ENCODE measurements at places on chromosomes 4 and X. TPM values are rescaled to one million over a fixed set of nuclear protein-coding genes. Genes with fewer than 3 reads are reported as not detected.

The RTL3 gene
- 0.04 TPM for polyA plus RNA-seq

The MAGEE1 gene
- 0.57 TPM for polyA plus RNA-seq

The PPAT gene
- polyA plus RNA-seq, result 2.0 TPM

The FAM47E gene
- polyA plus RNA-seq, result 7.6 TPM

The GJB1 gene
- polyA plus RNA-seq, result 2.9 TPM

The CT45A5 gene
- polyA plus RNA-seq, result not detected

The CXCL11 gene
- polyA plus RNA-seq, result 0.10 TPM

The GABRE gene
- 23.8 TPM for polyA plus RNA-seq

The SRPX gene
- polyA plus RNA-seq, result 71.0 TPM

The ACSL1 gene
- 731 TPM for polyA plus RNA-seq

The SH3RF1 gene
- 5.3 TPM for polyA plus RNA-seq

The AWAT2 gene
- 0.07 TPM for polyA plus RNA-seq

The PDE5A gene
- polyA plus RNA-seq, result 3.8 TPM

The RAI2 gene
- 11.5 TPM for polyA plus RNA-seq

The CENPE gene
- polyA plus RNA-seq, result 0.39 TPM

The ABCB7 gene
- polyA plus RNA-seq, result 8.2 TPM

The PRSS48 gene
- polyA plus RNA-seq, result not detected

The TMEM271 gene
- polyA plus RNA-seq, result not detected

The PCDH11X gene
- under 0.01 TPM for polyA plus RNA-seq

The MAGEA2B gene
- not detected for polyA plus RNA-seq

The TCEAL6 gene
- polyA plus RNA-seq, result not detected

The GAGE12H gene
- not detected for polyA plus RNA-seq

The OTUD6A gene
- polyA plus RNA-seq, result not detected

The GAGE1 gene
- polyA plus RNA-seq, result not detected

The MAGIX gene
- polyA plus RNA-seq, result 19.0 TPM

The KIT gene
- 3.9 TPM for polyA plus RNA-seq

The POU4F2 gene
- not detected for polyA plus RNA-seq

The FAM50A gene
- 202 TPM for polyA plus RNA-seq

The PDLIM3 gene
- polyA plus RNA-seq, result 25.8 TPM

The MTMR8 gene
- polyA plus RNA-seq, result 0.53 TPM

The FAT1 gene
- 22.5 TPM for polyA plus RNA-seq

The FTSJ1 gene
- 48.3 TPM for polyA plus RNA-seq

The ATP1B4 gene
- polyA plus RNA-seq, result not detected

The F11 gene
- 12.9 TPM for polyA plus RNA-seq

The MPC1L gene
- polyA plus RNA-seq, result not detected

The IL21 gene
- polyA plus RNA-seq, result 0.02 TPM

The TMEM156 gene
- polyA plus RNA-seq, result 1.3 TPM

The MAGEC3 gene
- not detected for polyA plus RNA-seq
